ENCODE measurements at places on chromosomes 16 and 17.

DNA sequence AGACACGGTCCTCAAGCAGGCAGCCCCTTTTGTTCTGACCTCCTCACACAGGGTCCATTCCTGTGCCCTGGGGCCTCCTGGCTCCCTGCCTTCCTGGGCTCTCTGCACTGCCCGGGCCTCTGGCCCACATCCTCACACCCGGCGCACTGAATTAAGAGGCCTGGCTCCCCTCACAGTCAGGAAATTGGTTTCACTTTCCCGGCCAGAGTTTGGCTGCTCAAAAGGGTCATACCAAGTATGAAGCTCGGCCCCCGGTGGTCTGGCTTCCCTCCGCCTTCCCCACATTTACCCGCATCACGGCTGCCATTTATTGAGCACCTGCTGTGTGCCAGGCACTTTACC is 220.0 kb downstream of the NTN1 start:
- no peak for DNase-seq

- DNase-seq, result no peak
These were observed 322.4 kb downstream of the GRIN2A start for GRCh38 chr16:9859701-9860327.

DNA sequence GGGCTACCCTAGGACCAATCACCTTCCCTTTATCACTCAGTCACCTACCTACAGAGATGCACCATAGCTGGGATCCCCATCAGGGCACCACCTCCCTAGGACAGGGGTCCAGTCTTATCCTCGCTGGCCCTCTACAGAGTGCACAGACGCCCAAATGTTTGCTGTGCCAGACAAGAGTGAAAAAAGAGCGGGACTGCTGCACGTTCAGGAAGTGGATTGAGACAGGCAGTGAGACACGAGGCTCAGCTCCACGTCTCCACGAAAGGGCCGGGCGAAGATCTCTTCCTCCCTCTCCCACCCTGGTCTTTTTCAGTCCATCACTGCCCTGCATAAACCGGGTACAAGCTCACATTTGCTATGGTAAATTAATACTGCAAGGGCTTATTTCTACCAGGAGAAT is 95.5 kb downstream of the ZFHX3 start:
- no peak for DNase-seq

DNA sequence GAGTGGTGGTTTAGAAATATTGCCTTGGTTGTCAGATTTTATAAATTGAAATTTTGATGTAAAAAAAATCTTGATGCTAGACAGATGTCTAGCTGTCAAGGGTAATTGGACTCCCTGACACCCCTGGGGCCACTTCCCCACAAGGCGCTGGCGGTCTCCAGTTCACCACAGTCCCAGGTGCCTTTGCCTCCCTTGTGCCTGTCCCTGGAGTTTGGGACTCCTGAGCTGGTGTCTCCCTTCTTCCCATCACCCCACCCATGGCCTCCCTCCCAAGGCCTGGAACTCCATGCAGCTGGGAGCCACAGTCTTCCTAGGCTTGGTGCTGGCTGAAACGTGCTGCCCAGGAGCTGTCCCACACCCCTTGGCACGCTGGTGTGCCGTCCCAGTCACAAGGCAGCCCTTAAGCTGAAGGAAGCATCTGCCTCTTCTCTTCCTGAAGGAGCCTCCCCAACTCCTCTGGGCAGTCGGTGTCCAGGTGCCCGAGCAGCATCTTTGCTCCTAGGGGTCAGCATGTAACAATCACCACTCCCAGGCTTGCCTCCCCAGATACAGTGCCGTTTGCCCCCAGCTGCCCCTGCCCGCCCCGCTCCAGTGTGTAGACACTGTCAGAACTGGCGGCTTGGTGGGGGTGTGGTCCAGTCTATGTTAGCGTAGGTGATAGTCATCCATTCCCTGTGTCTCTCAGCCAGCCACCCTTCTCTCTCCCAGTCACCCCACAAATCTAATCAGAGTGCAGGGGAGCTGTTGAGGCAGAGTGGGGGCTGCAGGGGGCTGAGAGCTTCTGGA is 26.2 kb downstream of the POLR3E start:
- no peak for DNase-seq

DNA sequence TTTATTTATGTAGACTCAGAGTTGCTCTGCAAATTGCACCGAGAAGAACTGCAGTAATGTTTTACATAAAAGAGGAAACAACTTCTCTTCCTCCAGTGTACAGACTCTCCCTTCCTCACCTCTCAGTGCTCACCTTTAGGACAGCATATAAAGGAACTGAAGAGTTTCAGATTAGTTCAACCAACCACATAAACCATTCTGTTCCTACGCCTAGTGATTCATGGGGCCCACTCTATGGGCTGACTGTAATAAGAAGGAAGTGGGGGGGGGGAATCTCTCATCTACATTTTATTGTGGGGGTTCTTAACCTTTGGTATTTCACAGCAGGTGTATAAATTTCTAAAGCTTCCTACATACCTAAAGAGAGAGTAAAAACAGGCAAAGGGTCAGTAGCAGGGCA is 18.3 kb downstream of the ZSWIM7 start:
- DNase-seq, result no peak

- no peak for DNase-seq
These were observed 560.6 kb downstream of the CDH13 start for GRCh38 chr16:83187405-83187804.

DNA sequence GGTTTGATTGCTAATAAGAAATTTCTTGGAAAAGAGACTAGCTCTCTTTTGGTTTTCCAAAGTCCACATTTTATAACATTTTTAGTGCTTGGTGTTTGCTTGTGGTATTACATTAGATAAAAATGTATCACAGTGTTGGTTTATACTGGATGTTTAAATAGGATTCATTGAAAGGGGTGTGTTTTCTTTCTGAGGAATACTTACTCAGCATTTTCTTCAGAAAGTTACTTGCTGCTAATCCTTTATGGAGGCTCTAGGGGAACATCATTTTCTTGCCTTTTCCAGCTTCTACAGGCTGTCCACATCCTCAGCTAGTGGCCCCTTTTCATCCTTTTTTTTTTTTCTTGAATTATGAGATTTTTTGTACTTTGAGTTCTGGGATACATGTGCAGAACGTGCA is 834 bp upstream of the KRT39 start:
- no peak for DNase-seq

DNA sequence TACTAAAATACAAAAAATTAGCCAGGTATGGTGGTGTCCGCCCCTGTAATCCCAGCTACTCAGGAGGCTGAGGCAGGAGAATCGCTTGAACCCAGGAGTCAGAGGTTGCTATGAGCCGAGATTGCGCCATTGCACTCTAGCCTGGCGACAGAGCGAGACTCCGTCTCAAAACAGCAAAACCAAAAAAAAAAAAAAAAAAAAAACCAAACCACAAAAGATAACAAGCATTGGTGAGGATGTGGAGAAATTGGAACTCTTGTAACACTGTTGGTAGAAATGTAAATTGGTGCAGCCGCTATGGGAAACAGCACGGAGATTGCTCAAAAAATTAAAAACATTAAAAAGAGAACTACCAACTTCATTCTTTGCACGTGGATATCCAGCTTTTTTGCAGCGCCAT is 119.4 kb downstream of the OR1D5 start:
- DNase-seq, result no peak

- DNase-seq, result no peak
These were observed 85.9 kb downstream of the EMP2 start for GRCh38 chr16:10494343-10495030.

- no peak for DNase-seq
These were observed 9.9 kb downstream of the C16orf46 start for GRCh38 chr16:81067166-81067565.

- DNase-seq, result no peak
These were observed 3.3 kb upstream of the SBK1 start for GRCh38 chr16:28289048-28289447.

Measured in stimulated activated CD8-positive, alpha-beta memory T cell treated with anti-CD3 and anti-CD28 coated beads, Interleukin-4, amount 100 ng/mL, for 1 hour (primary cell).